ENCODE measurements at places on chromosomes 4 and X.

GRCh38 chr4:153365003-153365402 lies 20.5 kb downstream of the MND1 start:
- no peak for DNase-seq

DNA sequence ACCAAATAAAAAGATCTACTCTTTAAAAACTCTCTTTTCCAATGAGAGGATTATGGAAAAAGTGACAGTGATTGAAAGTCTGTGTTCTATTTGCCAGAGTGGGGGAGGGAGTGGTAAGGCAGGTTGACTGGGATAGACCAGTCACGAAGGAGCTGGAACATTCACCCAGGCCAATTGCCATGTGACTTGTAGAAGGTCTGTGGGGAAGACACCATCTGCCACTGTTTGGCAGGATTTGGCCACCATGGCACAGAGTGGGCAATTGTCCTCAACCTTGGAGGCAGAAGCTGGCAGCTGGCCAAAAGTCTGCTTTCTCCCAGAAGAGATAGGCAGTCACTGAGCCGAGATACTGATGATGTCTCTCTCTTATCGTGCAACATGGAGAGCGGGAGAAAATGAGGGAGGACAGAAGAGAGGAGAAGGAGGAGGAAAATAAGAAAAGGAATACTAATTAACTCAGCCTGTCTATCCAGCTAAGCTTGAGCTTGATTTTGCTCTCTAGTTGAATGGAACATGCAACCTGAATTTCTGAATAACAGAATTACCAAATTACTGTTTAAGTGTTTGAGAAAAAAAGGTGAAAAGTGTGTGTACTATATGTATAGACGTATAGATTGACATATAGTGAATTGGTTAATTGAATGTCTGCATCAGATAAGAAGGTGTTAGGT lies 267.1 kb downstream of the ARHGAP24 start:
- DNase-seq, result no peak

- DNase-seq, result no peak
These were observed 1.2 kb downstream of the ATP11C start for GRCh38 chrX:139931646-139932072.

- DNase-seq, result no peak
These were observed 86.2 kb downstream of the NHSL2 start for GRCh38 chrX:71996826-71997225.

DNA sequence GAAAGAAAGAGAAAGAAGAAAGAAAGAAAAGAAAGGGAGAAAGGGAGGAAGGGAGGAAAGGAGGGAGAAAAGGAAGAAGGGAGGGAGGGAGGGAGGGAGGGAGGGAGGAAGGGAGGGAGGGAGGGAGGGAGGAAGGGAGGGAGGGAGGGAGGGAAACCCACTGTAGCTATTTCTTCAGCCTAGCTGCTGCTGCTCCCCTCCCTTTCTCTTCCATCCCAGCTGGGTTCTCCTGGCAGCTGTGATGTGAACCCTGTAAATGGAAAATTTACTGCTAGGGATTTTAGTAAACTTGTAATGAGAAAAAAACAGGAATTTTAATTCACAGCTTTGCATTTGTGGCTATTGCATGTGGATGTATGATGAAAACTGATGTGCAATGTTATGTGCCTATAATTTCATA lies 8.0 kb downstream of the NR0B1 start:
- no peak for DNase-seq

GRCh38 chr4:153510252-153511001 lies 44.3 kb downstream of the TMEM131L start:
- DNase-seq, result no peak

Measured in esophagus squamous epithelium (tissue), 5 donors.